ENCODE measurements at places on chromosomes 7 and 10.

DNA sequence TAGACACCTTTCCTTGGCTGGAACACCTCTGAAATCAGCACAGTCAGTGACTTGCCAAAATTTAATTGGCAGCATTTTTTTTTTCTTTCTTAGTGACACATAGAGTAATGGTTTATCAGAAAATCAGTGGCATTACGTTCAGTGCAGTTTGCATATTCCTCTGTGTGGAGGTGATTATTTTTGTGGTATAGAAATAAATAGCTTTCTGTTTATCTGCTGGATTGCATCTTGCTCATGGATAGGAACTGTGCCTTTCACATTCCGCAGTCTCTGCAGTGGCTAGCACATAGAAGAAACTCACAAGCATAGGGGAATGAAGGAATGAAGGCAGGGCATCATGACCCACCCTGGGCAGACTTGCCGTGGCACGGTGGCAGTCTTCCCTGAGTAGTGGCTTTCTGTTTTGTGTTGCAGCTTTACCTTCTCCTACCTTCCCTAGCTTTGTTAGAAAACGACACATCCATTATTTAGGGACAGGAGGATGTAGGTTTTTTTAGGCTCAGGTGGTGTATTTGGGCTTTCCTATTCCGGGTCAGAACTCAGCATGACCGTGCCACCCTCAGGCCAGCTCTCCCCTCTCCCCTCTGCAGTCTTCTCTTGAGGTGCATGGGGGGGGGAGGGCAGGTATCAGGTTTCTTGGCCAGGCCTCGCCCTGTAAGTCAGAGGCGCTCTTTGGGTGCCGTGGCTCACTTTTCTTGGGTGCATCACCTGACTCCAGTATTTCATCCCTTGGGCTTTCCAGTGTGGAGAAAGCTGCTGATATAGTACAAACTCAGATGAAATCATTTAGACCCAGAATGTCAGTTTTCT, 112.5 kb upstream of the GJD4 start:
- no peak for DNase-seq

DNA sequence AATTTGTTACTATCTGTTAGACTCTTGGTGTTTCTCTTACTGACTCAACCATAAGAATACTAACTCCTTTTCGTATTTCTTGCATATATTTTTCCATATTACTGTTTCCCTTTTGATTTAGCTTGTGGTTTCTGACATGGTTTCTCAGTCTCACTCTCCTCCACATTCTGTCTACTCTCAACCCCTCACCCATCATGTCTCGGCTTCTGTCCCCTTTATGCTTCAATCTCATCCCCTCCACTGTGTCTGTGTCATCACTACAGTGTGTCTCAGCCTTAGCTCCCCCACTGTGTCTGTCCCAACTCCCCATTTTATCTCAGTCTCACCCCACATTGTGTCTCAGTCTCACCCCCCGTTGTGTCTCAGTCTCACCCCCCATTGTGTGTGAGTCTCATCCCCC, 126.9 kb downstream of the VIPR2 start:
- DNase-seq = no peak

DNA sequence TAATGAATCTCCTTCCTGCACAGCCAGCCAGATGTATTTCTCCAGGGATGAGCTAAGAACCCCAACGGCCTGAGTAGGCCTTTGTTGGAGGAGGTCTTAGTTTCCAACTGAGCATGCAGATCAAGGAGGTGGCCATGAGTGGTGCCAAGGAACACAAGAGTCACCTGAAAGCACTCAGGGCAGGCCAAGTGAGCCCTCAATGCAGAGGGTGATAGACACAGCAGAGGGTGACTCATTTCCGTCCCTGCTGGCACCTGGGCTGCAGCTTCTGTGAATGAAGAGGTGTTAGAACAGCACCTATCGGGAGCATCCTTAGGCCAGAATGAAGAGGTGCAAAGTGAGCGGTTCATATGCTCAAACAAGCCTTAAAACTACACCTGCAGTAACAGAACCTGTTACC, 211.8 kb downstream of the FRMD4A start:
- DNase-seq = no peak

- no peak for DNase-seq
Observed at GRCh38 chr10:77448226-77448625, 189.4 kb downstream of the KCNMA1 start.

DNA sequence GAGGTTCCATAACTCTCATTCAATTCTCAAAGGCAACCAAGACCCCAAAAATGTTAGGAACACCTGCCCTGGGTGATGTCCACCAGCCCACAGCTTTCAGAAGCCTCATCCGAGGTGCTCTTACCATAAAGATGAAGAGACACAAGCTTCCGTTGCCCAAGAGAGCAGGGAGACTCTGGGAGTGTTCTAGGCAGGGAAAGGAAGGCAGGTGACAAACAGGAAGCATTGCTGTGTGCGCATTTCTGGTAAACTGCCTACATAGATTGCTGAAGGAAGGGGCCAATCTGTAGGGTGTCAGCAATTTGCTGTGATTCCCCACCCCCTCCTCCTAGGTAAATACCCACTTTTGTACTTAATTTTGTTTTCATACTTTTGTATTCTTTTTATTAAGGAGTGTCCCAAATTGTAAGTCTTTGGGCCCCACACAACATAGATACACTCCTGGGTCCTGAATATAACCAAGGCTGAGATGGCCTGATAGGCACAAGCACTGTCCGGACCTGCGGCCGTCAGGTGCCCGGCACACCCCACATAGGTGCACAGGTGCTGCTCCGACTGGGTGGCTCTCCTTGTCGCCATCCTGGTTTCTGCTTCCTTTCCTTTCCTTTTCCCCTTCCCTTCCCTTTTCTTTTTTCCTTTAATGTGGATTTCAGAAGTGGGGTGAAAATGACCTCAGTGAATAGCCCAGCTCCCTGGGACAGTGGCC, 51.4 kb upstream of the SMNDC1 start:
- DNase-seq = no peak

DNA sequence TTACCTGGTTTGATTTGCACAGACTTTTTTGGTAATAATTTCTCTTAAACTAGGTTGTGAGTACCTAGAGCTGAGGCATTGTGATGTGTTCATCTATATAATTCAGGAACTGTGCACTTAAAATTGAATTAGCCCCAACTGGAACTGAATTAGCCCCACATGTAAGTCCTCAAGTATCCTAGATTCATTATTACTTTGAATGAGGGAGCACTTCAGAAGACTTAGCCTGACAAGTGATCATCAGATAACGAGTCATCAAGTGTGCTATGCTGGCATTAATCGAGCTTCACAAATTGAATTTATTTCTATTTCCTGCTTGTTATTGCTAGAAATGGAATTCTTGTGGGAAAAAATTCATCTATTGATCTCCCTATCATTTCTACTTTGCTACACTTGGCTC, 323.4 kb upstream of the SEMA3D start:
- no peak for DNase-seq

DNA sequence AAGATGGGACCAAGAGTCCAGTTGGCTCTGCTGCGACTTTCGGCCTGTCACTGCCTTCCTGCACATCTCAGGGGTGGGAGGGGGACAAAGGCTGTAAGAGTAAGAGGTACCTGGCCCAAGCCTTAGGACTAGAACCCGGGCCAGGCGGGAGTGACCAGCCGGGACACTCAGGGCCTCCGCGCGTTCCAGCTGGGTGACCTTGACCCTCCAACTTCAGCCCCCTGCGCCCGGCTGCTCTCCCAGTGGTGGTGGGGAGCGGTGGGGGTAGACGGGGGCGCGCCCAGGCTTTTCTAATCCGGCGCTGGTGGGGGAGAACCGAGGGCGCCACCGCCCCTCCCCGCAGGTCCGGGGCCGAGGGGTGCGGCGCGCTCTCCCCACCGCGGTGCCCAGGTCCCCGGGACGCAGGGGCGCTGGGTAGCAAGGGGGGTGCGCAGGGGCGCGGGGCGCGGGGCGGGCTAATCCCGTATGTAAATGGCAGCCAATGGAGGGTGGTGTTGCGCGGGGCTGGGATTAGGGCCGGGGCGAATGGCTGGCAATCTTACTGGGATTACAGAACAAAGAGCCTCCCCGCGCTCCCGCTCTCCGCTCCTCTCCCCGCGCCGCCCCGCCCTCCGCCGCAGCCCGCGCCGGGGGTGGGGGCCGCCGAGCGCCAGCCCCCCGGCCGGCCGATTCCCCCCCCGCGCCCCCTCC, at the start of gene GTF2IRD1:
Gene GTF2IRD1 (plus strand): TSS at position 585 of the 690 bp plus-strand sequence. CDS start 54,175 bp downstream, outside the sequence.
- peak; percentile 46 for DNase-seq

GRCh38 chr7:43308913-43309705, 196.7 kb downstream of the HECW1 start:
- no peak for DNase-seq

GRCh38 chr7:13933091-13933490, 56.4 kb downstream of the ETV1 start:
- DNase-seq = no peak

GRCh38 chr7:44213206-44213876, 12.6 kb downstream of the YKT6 start:
- DNase-seq = no peak

DNA sequence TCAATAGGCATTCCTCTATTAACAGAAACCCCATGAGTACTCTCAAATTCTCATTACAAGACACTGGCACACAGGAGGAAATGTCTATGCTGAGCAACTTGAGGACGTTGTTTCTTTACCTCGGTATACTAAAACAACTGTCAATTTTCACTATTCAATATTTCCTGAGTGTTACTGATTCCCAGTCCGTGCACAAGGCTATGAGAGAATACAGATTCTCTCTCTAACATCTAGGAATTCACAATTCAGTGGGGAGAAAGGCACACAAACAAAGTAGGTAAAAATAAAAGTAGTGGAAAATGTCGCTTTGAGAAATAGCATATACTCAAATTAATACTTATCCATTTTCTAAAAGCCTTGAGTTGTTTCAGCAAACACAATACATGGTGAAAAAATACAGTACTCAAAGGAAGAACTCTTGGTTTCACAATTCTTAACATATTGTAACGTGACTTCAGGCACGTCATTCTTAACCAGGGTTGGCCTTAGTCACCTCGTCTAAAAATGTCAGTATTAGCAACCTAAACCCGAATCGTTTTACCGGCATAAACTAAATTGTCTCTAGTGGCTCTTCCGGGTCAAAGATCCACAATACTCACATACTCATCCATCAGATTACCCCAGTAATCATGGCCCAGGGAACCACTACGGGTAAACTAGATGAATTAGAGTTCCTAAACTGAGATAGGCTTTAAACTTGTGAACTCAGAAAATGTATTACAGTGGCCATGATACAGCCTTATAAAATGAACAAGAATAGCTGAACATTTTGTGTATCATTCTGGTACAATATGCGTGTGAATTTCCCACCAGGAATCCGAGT, 1.5 kb downstream of the IPMK start:
- DNase-seq = no peak

GRCh38 chr7:7148798-7149481, 33.4 kb upstream of the C1GALT1 start:
- no peak for DNase-seq

- peak; percentile 77 for DNase-seq
Observed at GRCh38 chr10:6348096-6348874, 145.6 kb downstream of the PFKFB3 start.

DNA sequence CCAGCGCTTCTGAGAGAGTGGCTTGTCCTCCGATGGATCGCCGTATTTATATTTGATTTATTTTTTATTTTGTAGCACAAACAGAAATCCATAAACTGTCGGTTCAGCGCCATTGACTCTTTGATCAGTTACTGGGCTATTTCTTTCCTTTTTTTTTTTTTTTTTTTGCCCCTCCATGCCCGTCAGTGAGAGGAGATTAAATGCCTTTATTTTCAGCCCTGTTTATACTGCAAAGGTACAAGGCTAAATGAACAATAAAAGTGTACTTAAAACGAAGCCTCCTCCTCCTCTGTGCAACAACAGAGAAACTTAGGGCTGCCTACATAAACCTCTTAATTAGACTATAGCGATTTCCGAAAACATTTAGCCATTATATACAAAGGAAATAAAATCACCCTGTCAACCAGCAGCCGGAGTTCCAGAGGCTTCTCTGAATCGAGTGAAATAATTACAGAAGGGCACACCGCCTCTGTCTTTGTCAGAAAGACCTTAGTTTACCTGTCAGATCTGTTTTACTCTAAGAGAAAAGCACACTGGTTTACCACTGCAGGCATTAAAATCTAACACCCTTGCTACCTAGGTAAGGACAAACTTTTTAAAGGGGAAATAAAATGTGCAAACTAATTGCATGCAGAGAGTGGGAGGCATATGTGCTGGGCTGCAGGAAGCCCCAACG, 3.5 kb downstream of the EBF3 start:
- no peak for DNase-seq

DNA sequence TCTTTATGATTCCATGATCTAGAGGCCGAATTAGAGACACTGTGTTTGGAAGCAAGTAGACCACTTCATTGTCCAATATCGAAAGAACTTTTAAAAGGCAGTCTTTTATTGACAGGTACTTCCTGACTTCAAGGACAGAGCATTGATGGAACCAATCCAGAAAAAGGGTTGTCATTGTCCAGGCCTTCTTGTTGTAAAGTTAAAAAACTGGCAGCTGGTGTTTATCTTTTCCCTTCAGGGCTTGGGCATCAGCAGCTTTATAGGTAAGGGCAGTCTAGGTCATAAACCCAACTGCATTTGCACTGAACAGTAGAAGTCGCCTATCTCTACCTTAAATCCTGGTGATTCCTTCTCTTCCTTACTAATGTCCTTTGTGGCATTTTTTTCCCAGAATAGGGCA, 95.6 kb downstream of the ST7 start:
- no peak for DNase-seq

DNA sequence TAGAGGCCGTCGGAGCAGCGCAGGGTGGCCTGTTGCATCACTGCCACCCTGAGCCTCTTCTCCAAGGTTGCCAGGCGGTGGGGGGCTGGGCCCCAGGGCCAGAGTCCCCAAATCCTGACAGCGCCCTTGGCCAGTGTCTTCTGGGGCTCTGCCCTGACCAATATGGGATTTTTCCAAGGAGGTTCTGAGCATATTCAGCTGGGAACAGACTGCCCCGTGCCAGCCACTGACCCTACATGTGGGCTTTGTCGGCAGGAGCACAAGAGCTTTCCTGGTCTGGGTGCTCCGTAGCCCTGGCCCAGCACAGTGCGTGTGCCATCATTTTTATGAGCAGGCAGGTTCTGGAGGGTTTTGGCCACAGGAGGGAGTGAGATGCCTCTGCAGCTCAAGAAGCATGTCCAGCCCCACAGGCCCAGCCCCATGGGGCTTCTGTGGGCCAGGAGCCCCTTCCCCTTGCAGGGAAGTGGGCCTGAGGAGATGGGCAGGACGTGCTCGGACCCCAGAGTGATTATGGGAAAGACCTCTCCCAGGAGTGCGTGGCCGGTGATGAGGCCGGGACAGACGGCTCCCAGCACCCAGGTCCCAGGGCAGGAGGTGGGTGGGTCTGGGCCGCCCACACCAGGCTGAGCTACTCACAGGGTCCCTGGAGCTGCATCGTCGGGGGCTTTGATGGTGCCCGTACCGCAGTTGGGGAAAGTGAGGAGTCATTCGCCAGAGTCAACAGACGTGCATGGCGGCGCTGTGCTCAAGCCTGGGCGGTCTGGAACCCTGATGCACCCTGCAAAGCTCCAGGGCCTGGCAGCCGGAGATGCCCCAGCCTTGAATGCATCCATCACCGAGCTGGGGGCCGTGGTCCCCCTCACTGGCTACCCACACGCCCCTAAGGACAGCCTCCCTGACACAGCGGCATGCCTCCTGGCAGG, 66.6 kb downstream of the PWWP2B start:
- no peak for DNase-seq

Data from activated T-cell treated with anti-CD3 and anti-CD28 coated beads for 48 hours (primary cell).